ENCODE measurements at places on chromosomes 2 and 18. TPM values are rescaled to one million over a fixed set of nuclear protein-coding genes. Genes with fewer than 3 reads are reported as not detected.
A peak's percentile ranks its signal among the peaks of the same experiment; 100 is the strongest.

DNA sequence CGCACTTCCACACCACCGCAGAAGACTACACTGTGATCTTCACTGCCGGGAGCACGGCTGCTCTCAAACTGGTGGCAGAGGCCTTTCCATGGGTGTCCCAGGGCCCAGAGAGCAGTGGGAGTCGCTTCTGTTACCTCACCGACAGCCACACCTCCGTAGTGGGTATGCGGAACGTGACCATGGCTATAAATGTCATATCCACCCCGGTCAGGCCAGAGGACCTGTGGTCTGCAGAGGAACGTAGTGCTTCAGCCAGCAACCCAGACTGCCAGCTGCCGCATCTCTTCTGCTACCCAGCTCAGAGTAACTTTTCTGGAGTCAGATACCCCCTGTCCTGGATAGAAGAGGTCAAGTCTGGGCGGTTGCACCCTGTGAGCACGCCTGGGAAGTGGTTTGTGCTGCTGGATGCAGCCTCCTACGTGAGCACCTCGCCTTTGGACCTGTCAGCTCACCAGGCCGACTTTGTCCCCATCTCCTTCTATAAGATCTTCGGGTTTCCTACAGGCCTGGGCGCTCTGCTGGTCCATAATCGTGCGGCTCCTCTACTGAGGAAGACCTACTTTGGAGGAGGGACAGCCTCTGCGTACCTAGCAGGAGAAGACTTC, 12.5 kb downstream of the MOCOS start:
- no peak overlapping the region for H3K4me3 ChIP-seq
- H3K27ac ChIP-seq, result no peak overlapping the region
- H3K36me3 ChIP-seq, result no peaks in the 10 kb centered on the region
- no peak for DNase-seq

The HAUS1 gene
- total RNA-seq, result 62.6 TPM

- H3K36me3 ChIP-seq, result no peaks in the 10 kb centered on the region
- H3K27me3 ChIP-seq, result no peaks in the 10 kb centered on the region
- H3K4me3 ChIP-seq, result no peak overlapping the region
- no peak overlapping the region for H3K27ac ChIP-seq
- DNase-seq, result no peak
- H3K4me1 ChIP-seq, result no peaks in the 10 kb centered on the region
Measured at GRCh38 chr2:7849027-7849426, 832.8 kb upstream of the ID2 start.

The KLF11 gene
- 27.5 TPM for total RNA-seq

DNA sequence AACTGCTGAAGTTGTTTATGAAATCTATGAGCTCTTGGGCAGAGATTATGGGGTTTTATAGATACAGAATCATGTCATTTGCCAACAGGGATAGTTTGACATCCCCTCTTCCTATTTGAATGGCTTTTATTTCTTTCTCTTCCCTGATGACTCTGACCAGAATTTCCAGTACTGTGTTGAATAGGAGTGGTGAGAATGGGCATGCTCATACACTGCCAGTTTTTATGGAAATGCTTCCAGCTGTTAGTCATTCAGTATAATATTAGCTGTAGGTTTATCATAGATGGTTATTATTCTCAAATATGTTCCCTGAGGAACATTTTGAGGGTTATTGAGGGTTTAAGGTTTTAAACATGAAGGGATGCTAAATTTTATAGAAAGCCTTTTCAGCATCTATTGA, 121.2 kb downstream of the NR4A2 start:
- no peak overlapping the region for H3K4me3 ChIP-seq
- DNase-seq, result no peak
- H3K36me3 ChIP-seq, result no peaks in the 10 kb centered on the region

The SERPINB12 gene
- not detected for total RNA-seq

DNA sequence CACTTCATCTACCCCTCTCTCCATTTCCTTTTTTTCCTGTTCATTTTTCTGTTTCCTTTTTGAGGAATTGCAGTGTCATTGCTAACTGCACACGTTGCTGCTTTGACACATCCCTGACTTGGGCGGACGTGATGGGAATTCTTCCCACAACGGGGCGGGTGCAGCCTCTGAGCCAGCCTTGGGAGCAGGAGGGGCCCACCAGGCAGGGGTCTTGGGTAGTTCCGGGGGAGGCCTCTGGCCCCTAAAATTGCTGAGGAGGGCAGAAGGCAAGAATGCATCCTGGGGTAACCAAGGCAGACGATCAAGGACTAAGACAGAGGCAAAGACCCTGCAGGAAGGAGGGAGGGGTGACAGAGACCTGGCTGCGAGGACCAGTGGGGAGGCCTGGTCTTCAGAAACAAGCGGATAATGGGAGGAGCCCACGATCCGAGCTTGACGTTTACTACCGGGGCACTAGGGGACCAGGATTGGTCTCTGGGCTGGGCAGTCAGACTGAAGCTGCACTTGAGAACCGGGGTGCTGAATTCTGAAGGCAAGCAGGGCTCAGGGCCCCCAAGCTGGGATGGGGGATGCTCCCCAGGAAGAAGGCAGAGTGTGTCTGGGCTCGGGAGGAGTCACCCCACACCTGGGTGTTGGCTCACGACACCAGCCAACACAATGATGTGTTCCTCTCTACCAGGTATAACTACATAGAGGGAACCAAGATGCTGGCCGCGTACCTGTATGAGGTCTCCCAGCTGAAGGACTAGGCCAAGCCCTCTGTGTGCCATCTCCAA, 14.8 kb upstream of the CNDP1 start:
- DNase-seq, result no peak
- H3K4me3 ChIP-seq, result no peak overlapping the region
- H3K36me3 ChIP-seq, result peaks cover 6% of the 10 kb centered on the region
- H3K4me1 ChIP-seq, result no peaks in the 10 kb centered on the region

The KYNU gene
- total RNA-seq, result 6.9 TPM

The SIX3 gene
- not detected for total RNA-seq

GRCh38 chr2:70141212-70141901, 49.5 kb downstream of the C2orf42 start:
- DNase-seq, result peak; percentile 91
- H3K27me3 ChIP-seq, result no peaks in the 10 kb centered on the region
- H3K4me3 ChIP-seq, result peak overlapping the region; percentile 52
- no peaks in the 10 kb centered on the region for H3K36me3 ChIP-seq
- peak overlapping the region; percentile 100 for H3K27ac ChIP-seq

- H3K27me3 ChIP-seq, result no peaks in the 10 kb centered on the region
- H3K27ac ChIP-seq, result no peak overlapping the region
- no peaks in the 10 kb centered on the region for H3K4me1 ChIP-seq
- no peak for DNase-seq
Measured at GRCh38 chr2:49028101-49028500, 126.2 kb downstream of the FSHR start.

The CHRNG gene
- not detected for total RNA-seq

GRCh38 chr18:3323900-3324299, 62.0 kb downstream of the MYL12B start:
- no peaks in the 10 kb centered on the region for H3K4me1 ChIP-seq
- H3K4me3 ChIP-seq, result no peak overlapping the region
- DNase-seq, result no peak
- no peak overlapping the region for H3K27ac ChIP-seq
- H3K36me3 ChIP-seq, result no peaks in the 10 kb centered on the region
- no peaks in the 10 kb centered on the region for H3K27me3 ChIP-seq

The CRACDL gene
- 10.8 TPM for total RNA-seq

GRCh38 chr2:175684466-175684865, 317.6 kb downstream of the LNPK start:
- no peaks in the 10 kb centered on the region for H3K36me3 ChIP-seq
- no peak overlapping the region for H3K27ac ChIP-seq
- no peak for DNase-seq
- H3K4me1 ChIP-seq, result no peaks in the 10 kb centered on the region
- H3K4me3 ChIP-seq, result no peak overlapping the region

The LHCGR gene
- 0.64 TPM for total RNA-seq

DNA sequence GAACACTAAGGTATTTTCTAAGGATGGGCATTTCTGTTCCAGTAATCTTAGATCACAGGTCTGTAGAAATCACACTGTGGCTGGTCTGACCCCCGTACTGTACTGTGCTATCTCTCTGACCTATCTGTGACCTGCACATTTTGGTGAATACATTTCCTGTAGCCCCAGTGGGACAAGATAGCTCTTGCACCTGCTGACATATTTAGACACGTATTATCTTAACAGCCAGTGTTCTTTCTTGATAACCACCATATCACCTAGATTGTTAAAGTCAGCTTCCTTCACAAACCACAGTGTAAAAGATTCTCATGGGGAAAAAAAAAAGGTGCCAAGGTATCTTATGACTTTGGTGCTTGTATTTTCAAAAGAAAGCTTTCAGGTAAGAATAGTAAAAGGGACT, 39.8 kb upstream of the TMEM247 start:
- no peak overlapping the region for H3K4me3 ChIP-seq
- no peak overlapping the region for H3K27ac ChIP-seq
- H3K27me3 ChIP-seq, result no peaks in the 10 kb centered on the region
- H3K4me1 ChIP-seq, result no peaks in the 10 kb centered on the region
- no peak for DNase-seq

The SCYGR4 gene
- not detected for total RNA-seq

DNA sequence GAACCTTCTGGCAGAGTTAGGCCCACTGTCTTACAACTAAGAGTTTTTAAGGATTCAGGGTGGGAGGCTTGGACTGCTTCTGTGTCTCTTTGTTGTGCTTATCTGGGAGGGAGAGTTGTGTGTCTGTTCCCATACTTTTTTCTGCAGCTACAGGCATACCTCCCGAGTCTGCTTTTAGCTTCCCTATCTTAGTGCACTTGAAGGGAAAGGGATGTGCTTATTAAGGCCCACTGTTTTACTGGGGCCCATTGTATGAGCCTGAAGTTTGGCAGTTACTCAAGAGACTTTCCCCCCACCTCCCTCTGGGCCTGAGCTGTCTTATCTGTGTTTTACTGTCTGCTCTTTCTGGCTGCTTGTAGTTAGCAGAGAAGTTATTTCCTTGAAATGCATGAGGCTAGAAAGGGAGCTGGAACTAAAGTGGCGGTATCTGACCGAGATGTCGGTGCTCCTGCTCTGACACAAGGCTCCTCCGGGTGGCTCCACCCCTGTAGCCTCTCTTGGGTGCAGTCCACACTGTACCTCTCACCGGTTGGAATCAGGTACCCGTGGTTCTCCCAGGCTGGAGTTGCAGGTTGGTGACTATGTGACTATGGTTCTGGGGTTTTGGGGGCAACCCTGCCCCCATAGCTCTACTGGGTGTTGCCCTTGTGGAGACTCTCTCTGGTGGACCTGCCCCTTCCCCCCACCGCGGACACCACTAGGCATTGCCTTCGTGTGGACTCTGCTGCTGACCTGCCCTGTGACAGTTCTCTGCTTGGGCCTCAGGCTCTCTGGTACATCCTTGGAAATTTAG, 12.9 kb downstream of the UBR3 start:
- DNase-seq, result no peak
- H3K36me3 ChIP-seq, result no peaks in the 10 kb centered on the region
- no peak overlapping the region for H3K4me3 ChIP-seq
- H3K27ac ChIP-seq, result no peak overlapping the region
- H3K4me1 ChIP-seq, result no peaks in the 10 kb centered on the region

- no peaks in the 10 kb centered on the region for H3K27me3 ChIP-seq
- no peak for DNase-seq
- H3K4me1 ChIP-seq, result no peaks in the 10 kb centered on the region
Measured at GRCh38 chr2:203043226-203043625, 28.6 kb downstream of the NBEAL1 start.

DNA sequence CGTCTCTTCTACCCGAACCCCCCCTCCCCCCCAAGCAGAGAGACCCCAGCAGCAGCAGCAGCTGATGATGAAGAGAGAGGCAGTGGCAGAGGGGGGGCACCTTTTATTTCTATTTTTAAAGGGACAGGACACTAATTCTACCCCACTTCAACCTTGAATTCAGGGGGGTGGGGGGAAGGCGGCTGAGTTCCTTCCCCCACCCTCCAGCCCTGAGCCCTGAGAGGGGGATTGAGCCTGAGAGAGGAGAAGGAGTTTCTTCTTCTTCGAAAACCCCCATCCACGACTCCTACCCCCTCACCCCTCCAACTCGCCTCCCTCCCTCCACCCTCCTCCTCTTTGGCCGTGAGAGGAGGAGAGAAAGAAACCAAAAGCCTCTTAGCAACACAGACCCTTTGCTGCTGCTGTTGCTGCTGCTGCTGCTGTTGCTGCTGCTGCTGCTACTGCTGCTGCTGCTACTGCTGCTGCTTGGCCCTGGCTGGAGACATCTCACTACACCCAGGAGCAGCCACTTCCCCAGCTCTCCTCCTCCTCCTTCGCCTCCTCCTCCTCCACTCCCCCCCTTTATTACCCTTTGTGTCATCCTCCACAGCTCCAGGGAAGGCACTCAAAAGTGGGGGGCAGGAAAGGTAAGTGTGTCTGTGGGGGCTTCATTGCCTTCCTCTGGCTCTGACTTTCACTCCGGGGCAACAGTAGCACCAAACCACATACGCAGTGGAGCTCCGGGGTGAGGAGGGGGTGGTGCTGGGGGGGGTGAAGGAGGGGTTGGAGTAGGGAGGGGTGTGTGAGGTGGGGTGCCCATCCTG, at the start of gene MBD5:
TSS of gene MBD5 (plus strand) at position 33 of the 803 bp plus-strand sequence.
- H3K27me3 ChIP-seq, result no peaks in the 10 kb centered on the region
- H3K27ac ChIP-seq, result peak within 1 kb of the TSS; percentile 90
- peak; percentile 51 for DNase-seq
- H3K36me3 ChIP-seq, result no peaks in the 10 kb centered on the region

DNA sequence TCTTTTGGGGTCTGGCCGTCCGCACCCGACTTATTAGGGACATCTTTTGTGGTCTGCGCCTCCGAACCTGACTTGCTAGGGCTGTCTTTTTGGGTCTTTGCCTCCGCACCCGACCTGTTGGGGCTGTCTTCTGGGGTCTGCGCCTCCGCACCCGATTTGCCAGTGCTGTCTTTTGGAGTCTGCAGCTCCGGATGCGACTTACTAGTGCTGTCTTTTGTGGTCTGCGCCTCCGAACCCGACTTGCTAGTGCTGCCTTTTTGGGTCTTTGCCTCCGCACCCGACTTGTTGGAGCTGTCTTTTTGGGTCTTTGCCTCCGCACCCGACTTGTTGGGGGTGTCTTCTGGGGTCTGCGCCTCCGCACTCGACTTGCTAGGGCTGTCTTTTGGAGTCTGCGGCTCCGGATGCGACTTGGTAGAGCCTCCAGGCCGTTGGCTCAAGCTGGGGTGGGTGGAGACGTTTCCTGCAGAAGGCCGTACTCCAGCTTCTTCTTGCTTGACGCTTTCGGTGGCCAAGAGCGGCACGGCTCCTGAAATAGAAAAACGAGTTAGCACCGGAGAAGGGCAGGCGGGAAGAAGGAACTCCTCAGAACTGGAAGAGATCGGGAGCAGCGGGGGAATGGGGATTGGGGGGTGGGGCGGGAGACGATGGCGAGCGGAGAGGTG, 498 bp downstream of the TGOLN2 start:
- H3K27ac ChIP-seq, result peak overlapping the region; percentile 95
- DNase-seq, result peak; percentile 44
- H3K27me3 ChIP-seq, result no peaks in the 10 kb centered on the region
- no peaks in the 10 kb centered on the region for H3K36me3 ChIP-seq
- H3K4me3 ChIP-seq, result peak overlapping the region; percentile 68

- no peak overlapping the region for H3K4me3 ChIP-seq
- DNase-seq, result no peak
- no peaks in the 10 kb centered on the region for H3K36me3 ChIP-seq
- no peaks in the 10 kb centered on the region for H3K27me3 ChIP-seq
- H3K4me1 ChIP-seq, result no peaks in the 10 kb centered on the region
Measured at GRCh38 chr2:38251940-38252339, 125.1 kb downstream of the ATL2 start.

All from breast epithelium (tissue), 4 donors.